ENCODE measurements at places on chromosomes 6 and 20.

DNA sequence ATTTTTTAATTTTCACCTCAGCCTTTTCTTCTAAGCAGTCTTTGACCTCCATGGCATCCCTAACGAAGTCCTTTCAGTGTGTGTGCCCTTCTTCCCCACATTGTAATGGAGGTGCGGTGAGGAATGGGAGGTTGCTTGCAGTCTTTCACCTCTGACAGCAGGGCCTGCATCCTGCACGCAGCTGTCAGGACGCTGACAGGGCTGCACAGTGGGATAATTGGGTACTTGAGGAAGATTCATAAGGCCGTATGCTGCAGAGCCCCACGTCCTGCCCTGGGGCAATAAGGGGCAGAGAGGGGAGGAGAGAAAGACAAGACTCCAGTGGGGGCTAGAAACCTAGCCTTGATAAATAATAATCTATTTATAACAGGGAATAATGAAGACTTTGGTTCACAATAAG lies 184.7 kb downstream of the SAMD5 start:
- no peak for DNase-seq

- no peak for DNase-seq
Measured at GRCh38 chr6:96007663-96008062, 8.1 kb upstream of the FUT9 start.

- no peak for DNase-seq
Measured at GRCh38 chr20:23289249-23289648, 61.3 kb upstream of the NXT1 start.

GRCh38 chr6:9437836-9438235 lies 977.0 kb downstream of the TFAP2A start:
- no peak for DNase-seq

- DNase-seq: no peak
Measured at GRCh38 chr6:102313699-102314098, 920.2 kb downstream of the GRIK2 start.

GRCh38 chr6:14337152-14337551 lies 219.6 kb downstream of the CD83 start:
- no peak for DNase-seq

DNA sequence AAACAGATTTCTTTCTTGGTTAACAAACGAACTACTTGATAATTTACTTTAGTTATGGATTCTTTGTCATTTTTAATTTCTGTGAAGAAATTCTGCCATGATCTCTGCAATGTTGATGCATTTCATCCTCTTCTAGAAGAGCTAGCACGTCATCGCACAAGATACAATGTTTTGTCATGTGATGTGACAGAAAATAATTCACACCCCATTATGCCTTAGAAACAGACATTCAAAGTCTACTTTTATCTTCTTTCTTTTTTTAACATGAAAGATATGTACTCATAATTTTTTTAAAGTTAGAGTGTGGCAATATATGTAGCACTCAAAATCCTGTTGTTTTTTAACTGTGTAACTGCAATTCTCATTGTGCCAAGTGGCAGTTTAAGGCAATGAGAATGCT lies 39.6 kb upstream of the NELFCD start:
- no peak for DNase-seq

GRCh38 chr20:46004187-46004586 lies 4.5 kb upstream of the MMP9 start:
- DNase-seq: no peak

GRCh38 chr6:15452182-15452941 lies 206.5 kb downstream of the JARID2 start:
- no peak for DNase-seq

DNA sequence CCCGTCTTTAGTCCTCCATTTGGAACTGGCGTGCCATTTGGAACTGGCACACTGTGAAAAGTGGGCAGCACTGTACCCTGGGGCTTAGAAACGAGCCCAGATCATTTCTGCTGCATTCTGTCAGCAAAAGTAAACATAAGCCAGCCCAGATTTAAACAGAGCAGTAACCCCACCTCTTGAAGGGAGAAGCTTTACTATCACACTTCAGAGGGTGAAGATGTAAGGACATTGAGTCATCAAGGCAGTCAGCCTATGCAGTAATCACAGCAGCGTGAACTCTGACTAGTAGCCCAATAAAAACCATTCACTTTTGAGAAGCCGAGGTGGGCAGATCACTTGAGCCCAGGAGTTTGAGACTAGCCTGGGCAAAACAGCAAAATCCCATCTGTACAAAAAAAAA lies 216.9 kb downstream of the EYA2 start:
- DNase-seq: no peak

GRCh38 chr6:144725736-144726522 lies 440.8 kb downstream of the UTRN start:
- DNase-seq: no peak

- DNase-seq: no peak
Measured at GRCh38 chr6:134714679-134715078, 235.2 kb downstream of the ALDH8A1 start.

- DNase-seq: peak; percentile 40
Measured at GRCh38 chr6:106339334-106340029, 13.9 kb upstream of the ATG5 start.

DNA sequence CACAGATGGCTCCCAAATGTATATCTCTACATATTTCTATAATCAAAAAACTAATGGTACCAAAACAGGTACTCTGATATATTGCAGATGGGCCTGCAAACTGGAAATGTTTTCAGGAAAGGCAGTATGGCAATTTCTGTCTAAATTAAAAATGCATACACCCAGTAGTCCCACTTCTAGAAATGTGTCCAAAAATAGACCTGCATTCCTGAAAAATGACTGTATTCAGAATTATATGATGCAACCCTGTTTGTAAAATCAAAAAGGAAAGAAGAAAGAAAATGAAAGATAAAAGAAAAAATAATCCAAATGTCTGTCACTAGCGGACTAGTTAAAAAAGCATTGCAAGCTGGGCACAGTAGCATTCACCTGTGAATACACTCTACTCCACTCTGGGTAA lies 12.9 kb upstream of the MICB start:
- no peak for DNase-seq

GRCh38 chr20:37220731-37221130 lies 40.9 kb downstream of the GHRH start:
- no peak for DNase-seq

DNA sequence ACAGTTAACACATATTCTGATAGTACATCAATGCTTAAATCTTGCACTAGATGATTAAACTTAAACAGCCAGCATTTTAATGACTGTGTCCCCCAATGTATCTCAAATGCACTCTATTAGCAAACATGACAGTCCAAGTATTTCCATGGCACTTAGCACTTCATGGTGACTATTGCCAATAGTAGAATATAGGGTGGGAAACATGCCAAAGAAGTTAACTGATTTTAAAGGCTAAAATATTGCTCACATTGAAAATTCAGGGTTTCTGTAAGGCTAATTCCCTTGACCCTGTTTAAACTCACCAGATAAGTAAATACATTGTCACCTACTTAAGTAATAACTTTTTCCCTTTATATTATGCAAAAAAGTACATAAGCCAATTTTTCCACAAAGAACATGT lies 266.9 kb downstream of the TBC1D32 start:
- no peak for DNase-seq

DNA sequence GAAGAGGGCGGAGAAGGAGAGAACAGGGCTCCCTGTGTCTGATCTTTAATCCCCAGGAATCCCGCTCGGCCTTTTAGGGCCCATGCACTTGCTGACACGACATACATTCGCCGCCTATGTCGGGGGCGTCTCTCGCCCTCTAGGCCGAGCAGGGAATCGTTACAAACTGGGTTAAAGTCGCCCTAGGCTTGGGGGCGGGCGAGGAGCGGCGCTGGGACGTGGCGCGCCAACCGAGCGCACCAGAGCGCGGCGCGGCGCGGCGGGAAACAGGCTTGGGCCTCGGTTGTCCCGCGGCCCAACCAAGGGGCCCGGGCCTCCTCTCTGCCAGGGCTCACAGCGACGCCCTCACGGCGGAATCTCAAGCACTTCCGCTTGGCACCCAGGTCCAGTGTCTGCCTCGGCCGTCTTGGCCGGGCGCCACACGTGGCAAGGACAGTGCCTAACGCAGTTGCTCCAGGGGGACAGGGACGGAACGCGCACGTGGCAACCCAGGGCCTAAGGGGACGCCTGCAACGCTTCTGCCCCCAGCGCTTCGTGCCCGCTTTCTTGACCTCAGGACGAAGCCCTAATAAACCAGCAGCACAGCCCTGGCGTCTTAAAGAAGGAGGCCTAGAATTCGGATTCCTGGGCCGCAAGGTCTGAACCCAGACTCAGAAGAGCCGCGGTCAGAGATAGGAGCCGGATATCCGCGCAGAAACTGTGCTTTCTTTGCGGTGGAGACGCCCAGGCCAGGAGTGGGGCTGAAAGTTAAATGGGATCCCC lies 71.5 kb downstream of the NCR2 start:
- no peak for DNase-seq

DNA sequence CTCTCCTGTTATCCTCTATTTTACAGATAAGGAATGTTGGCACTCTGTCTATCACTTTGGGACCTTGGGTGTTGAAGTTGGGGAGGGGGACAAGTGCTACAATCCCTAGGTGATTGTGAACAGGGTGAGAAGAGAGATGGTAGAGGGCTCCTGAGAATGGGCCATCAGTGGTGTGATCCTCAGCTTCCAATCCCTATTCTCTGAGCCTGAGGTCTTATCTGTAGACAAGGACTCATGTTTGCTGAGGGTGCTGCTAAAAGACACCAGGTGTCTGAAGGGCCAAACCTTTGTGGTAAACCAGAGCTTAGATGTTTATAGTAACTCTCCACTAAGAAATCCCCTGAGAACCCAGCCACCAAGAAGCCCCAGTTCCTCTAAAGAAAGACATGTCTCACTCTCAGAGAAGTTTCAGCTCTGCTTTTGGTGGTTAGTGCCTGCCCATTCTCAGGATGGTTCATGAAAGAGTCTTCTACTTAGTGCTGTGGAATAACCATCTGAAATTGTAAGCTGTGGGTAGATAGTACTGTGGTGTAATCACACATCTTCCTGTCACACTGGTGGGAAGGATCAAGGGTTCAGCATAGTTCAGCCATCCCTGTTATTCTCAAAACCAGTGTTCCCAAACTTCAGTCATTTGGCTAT lies 58.2 kb upstream of the IL20RA start:
- DNase-seq: peak; percentile 93

DNA sequence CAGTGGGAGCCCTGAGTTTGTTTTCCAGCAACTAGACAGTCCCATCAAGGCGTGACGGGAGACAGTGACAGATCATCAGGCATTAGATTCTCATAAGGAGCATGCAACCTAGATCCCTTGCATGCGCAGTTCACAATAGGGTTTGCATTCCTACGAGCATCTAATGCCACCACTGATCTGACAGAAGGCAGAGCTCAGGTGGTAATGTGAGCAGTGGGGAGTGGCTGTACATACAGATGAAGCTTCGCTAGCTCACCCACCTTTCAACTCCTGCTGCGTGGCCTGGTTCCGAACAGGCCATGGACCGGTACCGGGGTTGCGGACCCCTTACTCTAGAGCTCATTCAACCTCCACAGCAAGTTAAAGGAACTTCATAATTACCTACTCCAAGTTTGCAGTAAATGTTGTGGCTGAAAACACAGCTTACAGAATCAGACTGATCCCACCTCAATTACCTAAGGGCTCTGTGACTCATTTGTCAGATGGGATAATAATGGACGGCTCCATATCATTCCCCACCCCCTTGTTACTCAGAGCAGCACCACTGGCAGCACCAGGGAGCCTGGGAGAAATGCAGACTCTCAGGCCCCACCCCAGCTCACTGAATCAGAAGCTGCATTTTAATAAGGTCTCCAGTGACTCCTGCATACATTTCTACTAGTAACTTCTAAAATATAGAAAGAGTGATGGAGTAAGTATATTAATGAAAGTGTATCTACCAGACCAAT lies 15.7 kb downstream of the PXMP4 start:
- no peak for DNase-seq
